ENCODE measurements at places on chromosomes 7 and 10.

- DNase-seq, result no peak
Observed at GRCh38 chr7:128206747-128207500, 34.2 kb upstream of the LEP start.

- no peak for DNase-seq
Observed at GRCh38 chr7:44489955-44490350, 505 bp downstream of the NUDCD3 start.

DNA sequence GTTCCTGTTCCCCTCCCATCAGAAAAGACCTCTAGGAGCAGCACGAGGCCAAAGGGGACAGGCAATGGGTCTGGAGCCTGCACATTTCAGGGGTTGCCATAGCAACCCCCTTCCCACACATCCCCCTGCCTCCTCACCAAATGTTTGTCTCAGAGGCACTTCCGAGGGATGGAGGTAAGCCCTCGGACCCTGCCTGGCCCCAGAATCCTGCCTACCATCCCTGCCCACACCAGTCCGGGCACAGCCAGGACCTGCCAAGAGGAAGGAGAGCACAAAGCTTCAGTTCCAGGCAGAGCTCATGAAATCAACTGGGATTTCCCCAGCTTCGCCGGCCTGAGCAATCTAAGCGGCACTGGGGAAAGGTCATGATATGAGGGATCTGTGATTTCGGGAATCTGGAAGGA is 175.0 kb upstream of the PLXNA4 start:
- no peak for DNase-seq

- no peak for DNase-seq
Observed at GRCh38 chr7:91323626-91324158, 59.5 kb downstream of the FZD1 start.

- peak; percentile 2 for DNase-seq
Observed at GRCh38 chr7:39453743-39454355, 112.4 kb upstream of the YAE1 start.

DNA sequence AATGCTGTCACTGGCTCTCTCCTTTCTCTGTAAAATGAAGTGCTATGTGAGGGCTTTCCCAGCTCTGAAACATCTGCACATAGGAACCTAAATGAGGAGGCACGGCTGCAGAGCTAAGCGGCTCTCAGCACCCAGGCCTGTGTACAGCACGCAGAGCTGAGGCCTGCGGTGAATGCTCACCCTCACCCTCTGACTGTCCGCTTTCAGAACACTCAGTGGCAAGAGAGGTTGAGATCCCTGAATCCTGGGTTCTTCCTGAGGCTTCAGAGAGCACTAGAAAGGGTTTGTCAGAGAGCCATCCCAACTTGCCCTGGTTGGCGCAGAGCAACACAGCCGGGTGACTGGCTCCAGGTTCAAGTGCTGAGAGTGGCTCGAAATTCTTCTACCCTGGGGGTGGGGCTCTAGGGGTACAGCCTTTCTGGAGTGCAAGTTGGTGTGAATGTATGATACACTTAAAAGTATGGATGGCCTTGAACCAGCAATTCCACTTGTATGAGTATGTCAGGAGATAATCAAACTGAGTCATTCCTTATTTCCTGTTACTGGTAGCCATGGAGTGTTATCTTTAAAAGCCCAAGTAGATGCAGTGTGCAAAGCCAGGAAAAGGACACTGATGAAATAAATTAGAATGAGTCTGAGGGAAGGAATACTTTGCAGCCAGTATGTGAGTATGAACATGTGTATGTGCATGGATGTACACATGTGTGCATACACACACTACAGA is 1.7 kb upstream of the CCDC201 start:
- no peak for DNase-seq
